ENCODE measurements at places on chromosomes 3 and 15. TPM values are rescaled to one million over a fixed set of nuclear protein-coding genes. Genes with fewer than 3 reads are reported as not detected.

DNA sequence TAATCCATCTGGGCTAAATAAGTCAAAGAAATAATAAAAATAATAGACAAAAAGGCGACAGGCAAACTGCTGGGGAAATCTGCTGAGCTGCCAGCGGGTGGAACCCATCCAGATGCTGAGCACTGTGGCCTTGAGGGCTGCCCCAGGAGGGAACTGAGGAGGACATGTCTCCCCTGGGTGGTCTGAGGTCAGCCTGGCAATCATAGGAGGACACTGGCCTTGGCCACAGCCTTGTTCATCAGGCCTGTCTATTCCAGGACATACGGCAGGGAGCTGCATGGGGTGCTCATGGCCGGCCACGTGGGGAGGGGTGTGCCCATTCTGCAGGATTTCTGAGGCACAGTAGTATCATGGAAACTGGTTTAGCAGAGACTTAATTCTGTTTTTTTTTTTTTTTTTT lies 21.5 kb upstream of the SNRPA1 start:
- no peak overlapping the region for H3K27ac ChIP-seq
- no peak overlapping the region for H3K4me3 ChIP-seq
- no peaks in the 10 kb centered on the region for H3K27me3 ChIP-seq
- DNase-seq, result no peak

- H3K36me3 ChIP-seq, result no peaks in the 10 kb centered on the region
- no peaks in the 10 kb centered on the region for H3K4me1 ChIP-seq
- H3K27me3 ChIP-seq, result peaks cover 5% of the 10 kb centered on the region
- no peak for DNase-seq
- no peak overlapping the region for H3K4me3 ChIP-seq
- H3K27ac ChIP-seq, result no peak overlapping the region
Measured at GRCh38 chr15:59587085-59587826, 24.3 kb upstream of the GCNT3 start.

Gene SLC2A2
- 0.63 TPM for polyA plus RNA-seq

Gene ECT2
- polyA plus RNA-seq, result 8.6 TPM

Gene SCAANT1
- polyA plus RNA-seq, result not detected
